Tongue (tissue), 3 donors: ENCODE measurements at places on chromosomes 1 and 21. TPM values are rescaled to one million over a fixed set of nuclear protein-coding genes. Genes with fewer than 3 reads are reported as not detected.

- no peak for DNase-seq
Observed at GRCh38 chr1:245693941-245694752, 539.4 kb downstream of the KIF26B start.

- no peak for DNase-seq
Observed at GRCh38 chr1:201761178-201761577, 67.8 kb upstream of the IPO9 start.

- DNase-seq, result peak; percentile 10
Observed at GRCh38 chr1:180230416-180230790, 339 bp downstream of the LHX4 start.

GRCh38 chr1:86648255-86648654, 56.1 kb upstream of the SH3GLB1 start:
- DNase-seq, result no peak

DNA sequence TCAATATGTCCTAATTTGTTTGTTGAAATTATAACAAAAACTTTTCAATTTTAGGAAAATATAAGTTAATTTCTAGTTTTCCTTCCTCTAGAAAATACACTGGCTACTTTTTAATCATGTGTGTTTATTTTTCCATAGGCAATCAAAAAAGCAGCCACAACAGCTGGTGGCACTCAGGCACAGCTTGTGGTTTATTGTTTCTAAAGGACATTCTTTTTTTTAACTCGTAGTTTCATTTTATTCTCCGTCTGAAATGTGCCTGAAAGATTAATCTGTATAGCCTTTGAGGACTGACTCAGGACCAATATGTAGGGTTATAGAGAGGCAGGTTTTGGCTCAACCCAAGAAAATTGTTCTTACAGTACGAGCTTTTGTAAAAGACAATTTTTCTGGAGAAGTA, 20.7 kb upstream of the STX12 start:
- no peak for DNase-seq

GRCh38 chr1:217506878-217507277, 124.0 kb downstream of the GPATCH2 start:
- no peak for DNase-seq

DNA sequence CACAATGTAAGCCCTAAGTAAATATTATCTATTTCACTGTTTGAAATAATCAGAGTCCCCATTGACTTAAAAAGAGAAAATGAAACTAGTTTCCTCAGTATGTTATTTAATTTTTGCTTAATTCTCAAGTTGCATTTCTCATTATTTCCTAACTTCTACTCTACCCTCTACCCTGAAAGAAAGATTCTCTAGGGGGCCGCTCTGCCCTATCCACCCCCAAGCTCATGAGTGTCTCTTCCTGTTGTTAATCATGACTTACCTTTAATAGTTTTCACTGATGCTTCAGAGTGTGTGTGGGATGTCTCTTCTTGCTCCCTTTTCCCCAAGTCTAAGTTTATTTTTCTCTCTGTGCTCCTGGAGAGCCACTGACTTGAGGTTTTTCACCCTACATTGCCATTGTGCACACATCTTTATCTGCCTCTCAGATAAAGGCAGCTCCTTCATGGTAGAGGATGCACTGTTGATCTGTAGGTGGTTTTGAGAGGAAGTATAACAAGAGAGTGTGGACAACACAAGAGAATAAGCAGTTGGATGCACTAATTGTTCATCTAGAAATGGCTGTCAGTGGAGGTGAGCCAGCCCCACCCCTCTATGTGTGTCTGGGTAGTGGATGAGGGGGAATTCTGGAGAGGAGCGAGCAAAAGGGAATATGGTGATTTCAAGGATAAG, 261.7 kb downstream of the CHRM3 start:
- no peak for DNase-seq

DNA sequence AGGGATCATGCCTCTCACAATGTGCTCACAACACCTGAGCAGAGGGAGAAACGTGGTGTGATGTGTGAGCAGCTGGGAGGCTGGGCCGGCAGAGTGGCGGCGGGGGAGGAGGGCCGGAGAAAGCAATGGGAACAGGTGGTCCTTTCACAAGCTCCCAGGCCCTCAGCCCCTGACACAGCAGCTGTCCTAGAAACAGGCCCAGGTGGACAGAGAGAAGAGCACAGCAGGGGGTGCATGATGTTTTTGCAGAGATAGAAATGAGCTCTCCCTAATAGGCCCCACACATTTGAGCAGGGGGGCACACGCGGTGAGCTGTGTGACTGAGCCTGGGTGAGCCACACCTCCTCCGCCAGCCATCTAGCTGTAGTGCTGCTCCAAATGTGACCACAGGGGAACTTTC, 7.6 kb upstream of the RGS16 start:
- peak; percentile 80 for DNase-seq

DNA sequence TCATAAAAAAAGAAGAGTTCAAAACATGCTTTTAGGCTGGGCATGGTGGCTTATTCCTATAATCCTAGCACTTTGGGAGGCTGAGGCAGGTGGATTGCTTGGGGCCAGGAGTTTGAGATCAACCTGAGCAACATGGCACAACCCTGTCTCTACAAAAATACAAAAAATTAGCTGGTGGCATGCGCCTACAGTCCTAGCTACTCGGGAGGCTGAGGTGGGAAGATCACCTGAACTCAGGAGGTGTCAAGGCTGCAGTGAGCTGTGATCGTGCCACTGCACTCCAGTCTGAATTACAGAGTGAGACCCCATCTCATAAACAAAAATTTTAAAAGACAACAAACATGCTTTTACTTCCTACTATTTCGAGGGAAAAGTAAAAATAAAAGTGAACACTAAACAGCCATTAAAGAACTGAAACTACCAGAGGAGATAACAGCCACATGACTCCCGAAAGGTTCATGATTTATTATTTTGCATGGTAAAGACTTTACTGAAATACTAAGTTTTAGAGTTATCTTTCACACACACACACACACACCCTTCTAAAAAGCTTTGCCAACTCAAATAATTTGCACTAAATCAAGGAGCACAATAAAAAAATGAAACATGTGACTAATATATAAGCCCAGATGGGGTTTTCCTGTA, 48.1 kb downstream of the USP1 start:
- DNase-seq, result no peak

DNA sequence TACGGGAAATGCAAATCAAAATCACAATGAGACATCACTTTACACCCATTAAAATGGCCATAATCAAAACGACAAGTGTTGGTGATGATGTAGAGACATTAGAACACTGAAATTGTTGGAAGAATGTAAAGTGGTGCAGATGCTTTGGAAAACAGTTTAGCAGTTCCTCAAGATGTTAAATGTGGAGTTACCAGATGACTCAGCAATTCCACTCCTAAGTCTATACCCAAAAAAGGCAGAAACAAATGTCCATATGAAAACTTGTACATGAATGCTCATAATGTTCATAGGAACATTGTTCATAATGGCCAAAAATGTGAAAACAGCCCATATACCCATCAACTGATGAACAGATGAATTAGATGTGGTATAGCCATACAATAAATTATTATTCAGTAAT, 267.4 kb downstream of the KCNH1 start:
- no peak for DNase-seq

GRCh38 chr21:24658926-24659325, 948.4 kb downstream of the MRPL39 start:
- peak; percentile 9 for DNase-seq

GRCh38 chr1:170687621-170688020, 23.7 kb downstream of the PRRX1 start:
- no peak for DNase-seq

DNA sequence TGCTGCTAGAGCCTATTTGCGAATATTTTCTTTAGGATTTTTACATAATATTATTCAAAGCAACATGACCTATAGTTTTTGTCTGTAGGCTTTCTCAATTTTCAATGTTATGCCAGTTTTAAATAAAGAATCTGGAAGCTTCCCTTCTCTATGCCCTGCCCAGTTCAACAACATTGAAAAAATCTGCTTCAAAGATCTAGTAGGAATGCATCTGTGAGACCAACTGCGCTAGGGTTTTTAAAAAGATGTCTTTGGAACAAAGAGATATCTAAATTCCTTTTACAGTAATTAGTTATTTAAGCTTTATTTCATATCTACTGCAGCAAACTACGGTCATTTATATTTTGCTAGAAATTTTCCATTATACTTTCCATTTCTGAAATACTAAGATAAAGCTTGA, 25.7 kb downstream of the HEATR1 start:
- DNase-seq, result no peak

DNA sequence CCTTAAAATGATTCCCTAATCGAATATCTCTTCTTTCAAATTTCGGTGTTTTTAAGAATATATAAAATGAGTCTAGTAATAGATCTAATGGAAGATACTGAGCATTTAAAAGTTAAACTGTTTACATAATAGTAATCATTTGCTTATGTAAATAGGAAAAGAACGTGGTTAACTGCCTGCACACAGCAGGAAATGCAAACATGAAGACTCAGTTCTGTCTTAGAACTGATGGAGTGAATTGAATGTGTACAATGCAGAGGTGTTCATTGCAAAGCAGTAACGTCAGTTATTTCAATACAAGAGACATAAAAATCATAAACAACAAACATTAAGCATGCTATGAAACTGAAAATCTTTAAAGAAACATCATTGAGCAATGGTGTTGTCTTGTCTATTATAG, 359.4 kb upstream of the ADAMTS5 start:
- no peak for DNase-seq

DNA sequence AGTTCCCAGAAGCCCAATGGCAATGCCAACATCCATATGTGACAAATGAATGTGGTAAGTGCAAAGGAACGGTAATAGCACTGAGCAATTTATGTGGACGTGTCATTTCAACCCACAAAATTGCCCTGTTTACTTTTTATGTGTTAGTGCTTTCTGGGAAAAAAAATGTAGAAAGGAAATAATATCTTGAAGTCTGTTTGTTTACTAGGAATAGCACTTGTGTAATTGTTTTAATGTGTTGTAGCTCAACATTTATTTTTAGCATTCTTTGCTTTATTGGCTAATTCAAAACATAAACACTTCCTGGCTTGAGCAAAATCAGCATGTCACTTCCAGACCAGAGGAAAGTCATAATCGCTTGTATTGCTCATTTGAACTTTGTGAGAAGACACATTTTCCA, 224.8 kb upstream of the KCNK2 start:
- DNase-seq, result peak; percentile 11

The AMIGO1 gene
- total RNA-seq, result 9.1 TPM

The ACKR1 gene
- total RNA-seq, result 10.3 TPM

The ZFYVE9 gene
- total RNA-seq, result 53.3 TPM

The SPRR1A gene
- not detected for total RNA-seq

The PLA2G4A gene
- total RNA-seq, result 8.4 TPM

The SPRR3 gene
- 58.0 TPM for total RNA-seq

The LCE3E gene
- total RNA-seq, result not detected

The SELENON gene
- 29.5 TPM for total RNA-seq

The TDRD5 gene
- 0.82 TPM for total RNA-seq

The RGS1 gene
- 31.6 TPM for total RNA-seq

The ZYG11A gene
- total RNA-seq, result 0.62 TPM

The PCSK9 gene
- total RNA-seq, result 1.3 TPM

The GLIS1 gene
- 0.21 TPM for total RNA-seq
